Fibroblast of lung (primary cell): ENCODE measurements at places on chromosomes 2 and 18. TPM values are rescaled to one million over a fixed set of nuclear protein-coding genes. Genes with fewer than 3 reads are reported as not detected.

Gene MCM6
- total RNA-seq = 8.7 and 11.2 TPM in 2 replicates

Gene CHRNG
- total RNA-seq = not detected in 2 replicates

Gene XIRP2
- total RNA-seq = 0.51 and 2.0 TPM in 2 replicates

Gene DCDC2C
- not detected in 2 replicates for total RNA-seq

Gene DCAF17
- total RNA-seq = 21.6 and 30.6 TPM in 2 replicates

Gene GKN1
- not detected in 2 replicates for total RNA-seq

Gene TSPYL6
- total RNA-seq = not detected in 2 replicates

Gene SPDYA
- total RNA-seq = 0.77 and 0.83 TPM in 2 replicates

Gene RAB31
- total RNA-seq = 26.2 and 29.6 TPM in 2 replicates

Gene EPB41L3
- 29.9 and 37.0 TPM in 2 replicates for total RNA-seq

Gene UCN
- total RNA-seq = 1.2 and 1.3 TPM in 2 replicates

Gene BUB1
- 3.9 and 11.2 TPM in 2 replicates for total RNA-seq

Gene RND3
- total RNA-seq = 559 and 1,405 TPM in 2 replicates

Gene OSBPL1A
- total RNA-seq = 47.3 and 73.3 TPM in 2 replicates

Gene DIPK1C
- total RNA-seq = not detected in 2 replicates

Gene MROH2A
- not detected in 2 replicates for total RNA-seq

Gene CBLN2
- total RNA-seq = not detected in 2 replicates

Gene IHH
- total RNA-seq = not detected in 2 replicates

Gene ERBB4
- under 0.01 and 0.17 TPM in 2 replicates for total RNA-seq

Gene BAZ2B
- 47.0 and 61.8 TPM in 2 replicates for total RNA-seq

Gene FZD7
- 24.7 and 39.1 TPM in 2 replicates for total RNA-seq

Gene CGREF1
- 2.3 and 10.0 TPM in 2 replicates for total RNA-seq

Gene PAIP2B
- 1.2 and 1.5 TPM in 2 replicates for total RNA-seq

Gene IL36A
- not detected in 2 replicates for total RNA-seq

Gene PLEK
- total RNA-seq = not detected in 2 replicates

Gene UGT1A4
- total RNA-seq = not detected in 2 replicates

Gene EVA1A
- 16.2 and 31.7 TPM in 2 replicates for total RNA-seq
